ENCODE measurements at places on chromosomes 3 and 15.

DNA sequence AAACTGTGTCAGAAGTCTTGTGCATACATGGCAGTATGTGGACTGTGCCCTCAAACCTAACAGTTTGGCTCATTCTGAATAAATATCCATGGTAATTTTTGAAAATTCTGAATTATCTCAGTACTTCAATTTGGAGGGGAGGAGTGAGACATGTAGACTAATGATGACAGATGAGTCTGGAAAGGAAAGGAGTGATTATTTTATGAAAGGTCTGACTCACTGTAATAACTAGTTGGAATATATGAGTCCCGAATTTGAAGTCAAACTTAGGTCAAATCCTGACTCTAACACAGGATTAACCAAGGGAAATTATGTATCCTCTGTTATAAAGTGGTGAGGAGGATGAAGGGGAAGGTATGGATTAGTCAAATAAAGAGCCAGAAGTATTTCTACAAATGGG is 38.6 kb downstream of the SUCNR1 start:
- no peak for DNase-seq

DNA sequence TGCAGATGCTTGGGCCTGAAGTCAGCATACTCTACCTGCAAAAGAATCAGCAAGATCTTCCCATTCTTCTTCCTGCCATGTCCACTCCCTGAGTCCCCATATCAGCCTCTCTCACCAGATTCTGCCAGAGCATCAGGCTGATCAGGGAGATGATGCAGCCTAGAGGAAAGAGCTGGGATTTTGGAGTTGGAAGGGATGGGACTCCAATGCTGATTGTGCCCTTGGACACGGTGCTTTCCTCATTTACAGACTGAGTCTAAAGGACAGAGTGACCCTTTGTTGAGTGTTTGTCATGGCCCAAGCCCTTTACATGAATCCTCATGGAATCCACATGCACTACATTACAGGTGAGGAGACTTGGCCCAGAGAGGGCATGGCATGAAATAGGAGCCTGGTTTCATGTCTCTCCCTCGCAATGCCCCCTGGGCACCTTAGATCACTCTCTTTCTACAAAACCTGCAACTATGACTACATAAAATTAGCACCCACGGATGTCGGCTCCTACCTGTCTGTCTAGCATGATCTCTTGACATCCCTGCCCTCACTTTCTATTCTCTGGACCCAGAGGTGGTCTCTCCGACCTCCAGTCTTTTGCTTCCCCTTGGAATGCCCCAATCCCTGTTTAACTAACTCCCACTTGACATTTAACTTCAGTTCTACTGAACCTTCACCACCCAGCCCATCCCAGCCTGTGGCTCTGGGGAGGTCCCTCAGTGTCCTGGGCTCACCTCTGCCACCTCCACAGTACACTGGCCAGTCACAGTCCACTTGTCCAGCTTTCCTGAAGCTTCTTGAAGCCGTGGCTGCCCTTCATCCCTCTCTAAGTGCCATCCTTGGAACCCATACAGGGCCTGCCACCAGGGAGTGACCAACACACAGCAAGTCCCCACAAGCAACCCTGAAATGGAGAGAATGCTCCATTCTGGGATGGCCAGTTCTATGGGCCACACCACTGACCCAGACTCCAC is 173.5 kb downstream of the ABHD5 start:
- no peak for DNase-seq

- no peak for DNase-seq
Measured at GRCh38 chr15:100125401-100126191, 216.2 kb downstream of the ADAMTS17 start.

DNA sequence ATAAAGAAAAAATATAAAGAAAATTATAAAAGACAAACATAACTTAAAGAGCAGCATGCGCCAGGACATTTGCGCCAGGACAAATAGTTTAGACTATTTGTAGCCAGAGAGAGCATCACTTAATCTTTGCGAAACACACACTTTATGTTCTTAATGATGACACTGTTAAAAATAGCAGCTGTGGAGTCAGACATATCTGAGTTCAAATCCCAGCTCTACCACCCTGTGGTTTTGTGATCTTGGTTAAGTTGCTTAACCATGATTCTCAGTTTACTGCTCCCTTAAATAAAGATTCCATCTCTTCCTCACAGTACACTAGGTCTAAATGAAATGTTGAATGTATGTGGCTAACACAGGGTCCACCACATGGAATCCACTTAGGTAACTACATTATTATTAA is 31.4 kb downstream of the KCNMB2 start:
- DNase-seq = no peak

DNA sequence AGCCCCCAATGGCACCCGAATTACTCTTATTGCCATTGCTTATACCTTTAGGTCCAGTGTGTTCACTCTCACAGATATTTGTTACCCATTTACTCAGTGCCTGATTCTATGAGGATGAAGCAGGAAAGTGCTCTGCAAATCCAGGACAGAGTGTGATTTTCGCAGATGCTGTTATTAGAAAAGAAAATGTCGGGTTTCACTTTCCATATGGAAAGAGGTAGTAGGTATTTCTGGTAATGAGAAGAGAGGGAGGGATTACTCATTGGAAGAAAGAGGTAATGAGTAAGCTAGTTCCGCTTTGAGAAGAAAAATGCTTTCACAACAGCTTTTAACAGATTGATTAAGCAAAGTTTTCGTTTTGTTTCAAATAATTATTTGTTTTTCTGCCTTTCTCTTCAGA is 336.3 kb upstream of the CFAP20DC start:
- DNase-seq = peak; percentile 33

DNA sequence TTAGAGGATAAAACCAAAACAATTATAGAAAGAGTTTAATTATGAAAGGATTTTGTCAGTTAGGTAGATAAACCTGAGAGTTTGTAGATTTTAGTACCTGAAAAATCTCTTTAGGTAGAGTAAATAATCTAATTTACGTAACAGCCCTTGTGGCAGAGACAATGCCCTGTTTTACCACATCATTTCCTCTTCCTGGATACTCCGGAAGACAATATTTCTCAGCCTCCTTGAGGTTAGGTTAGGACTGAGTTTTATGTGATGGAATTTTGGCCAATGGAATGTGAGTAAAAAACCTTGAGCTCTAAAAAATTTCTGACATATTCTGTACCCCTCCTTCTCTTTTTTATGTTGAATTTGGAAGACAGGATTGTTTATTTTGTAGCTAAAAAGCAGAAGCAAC is 50.7 kb upstream of the TPRG1 start:
- DNase-seq = no peak

- no peak for DNase-seq
Measured at GRCh38 chr3:188914552-188914951, 257.2 kb upstream of the TPRG1 start.

- DNase-seq = no peak
Measured at GRCh38 chr15:64530472-64530871, 70.1 kb downstream of the ZNF609 start.

GRCh38 chr15:59352189-59352588 is 20.5 kb downstream of the MYO1E start:
- DNase-seq = no peak

DNA sequence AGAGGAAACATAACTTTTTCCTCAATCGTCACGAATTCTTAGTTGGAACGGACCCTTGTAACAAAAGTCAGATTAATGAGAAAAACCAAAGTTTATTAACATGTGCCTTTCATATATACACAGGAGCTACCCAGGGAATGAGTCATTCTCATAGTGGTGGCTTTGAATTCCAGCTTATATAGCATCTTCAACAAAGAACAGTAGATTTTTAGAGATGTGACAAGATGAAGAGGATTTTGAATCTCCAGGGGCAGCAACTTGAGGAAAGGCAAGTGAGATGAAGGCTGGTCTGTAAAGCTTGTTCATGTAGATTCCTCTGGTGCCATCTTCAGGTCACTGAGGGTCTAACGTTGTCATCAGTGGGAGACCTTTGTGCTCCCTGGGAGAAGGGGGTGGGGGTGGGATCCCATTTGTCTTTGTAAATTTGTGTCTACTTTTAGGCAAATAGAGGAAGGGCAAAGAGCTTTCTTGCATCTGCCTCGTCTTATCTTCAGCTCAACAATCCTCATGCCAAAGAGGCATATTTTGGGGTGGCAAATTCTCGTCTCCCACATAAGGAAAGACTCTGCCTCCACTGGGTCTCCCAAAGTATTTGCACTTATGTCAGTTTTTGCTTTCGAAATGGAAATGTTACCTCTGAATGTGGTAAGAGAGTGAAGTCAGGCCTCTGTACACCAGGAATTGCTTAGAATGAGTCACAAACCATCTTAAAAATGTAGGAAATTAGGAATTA is 29.5 kb downstream of the CLEC3B start:
- peak; percentile 51 for DNase-seq

DNA sequence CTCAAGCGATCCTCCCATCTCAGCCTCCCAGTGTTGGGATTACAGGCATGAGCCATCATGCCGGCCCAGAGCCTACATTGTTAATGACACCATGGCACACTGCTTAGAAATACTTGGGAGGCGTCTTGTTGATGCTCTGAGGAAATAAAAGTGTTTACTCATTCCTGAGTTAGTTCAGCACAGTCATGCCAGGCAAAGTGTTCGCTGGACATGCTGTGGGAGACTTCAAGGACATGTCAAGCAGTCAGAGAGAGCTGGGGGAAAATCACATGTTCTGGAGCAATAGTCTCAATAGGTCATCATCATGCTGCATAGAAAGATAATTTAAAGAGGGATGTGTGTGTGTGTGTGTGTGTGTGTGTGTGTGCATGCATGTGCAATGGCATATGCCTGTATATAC is 37.5 kb downstream of the TTC23 start:
- DNase-seq = no peak

GRCh38 chr15:62444104-62445022 is 279.3 kb upstream of the C2CD4B start:
- peak; percentile 84 for DNase-seq

DNA sequence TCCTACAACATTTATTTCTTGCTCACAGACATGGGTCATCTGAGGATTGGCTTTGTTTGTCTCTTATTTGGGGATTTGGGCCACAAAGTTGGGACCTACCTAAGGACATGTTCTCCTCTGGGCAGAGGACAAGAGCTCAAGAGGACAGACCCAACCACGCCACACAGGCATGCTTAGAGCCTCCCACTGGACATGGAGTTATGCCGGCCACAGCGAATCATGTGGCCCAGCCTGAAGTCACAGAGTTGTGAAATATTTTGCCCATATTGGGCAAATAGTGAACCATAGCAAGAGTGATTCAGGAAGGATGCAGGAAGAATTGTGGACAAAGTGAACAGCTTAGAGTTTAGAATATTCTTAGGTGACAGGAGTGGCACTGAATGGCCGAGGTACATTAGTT is 9.9 kb downstream of the TRAK1 start:
- DNase-seq = peak; percentile 73

DNA sequence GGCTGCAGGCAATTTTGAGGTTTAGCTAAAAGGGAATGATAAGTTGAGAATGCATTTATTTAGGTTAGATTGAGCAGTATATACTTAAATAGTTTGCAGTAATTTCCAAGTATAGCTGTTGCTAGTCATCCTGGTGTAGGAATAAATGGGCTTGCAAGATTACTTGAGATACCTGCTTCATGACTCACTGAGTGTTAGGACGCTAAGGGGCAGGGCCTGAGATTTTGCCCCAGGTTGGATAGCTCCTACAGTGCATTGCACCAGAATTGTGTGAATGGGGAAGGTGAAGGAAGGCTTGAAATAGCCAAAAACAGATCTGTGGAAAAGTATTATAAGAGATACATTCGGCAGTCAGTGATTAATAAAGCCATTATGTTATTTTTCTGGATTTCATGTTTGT is 72.8 kb downstream of the KCNH8 start:
- DNase-seq = peak; percentile 76

- DNase-seq = no peak
Measured at GRCh38 chr3:50373146-50374051, 14.1 kb upstream of the TMEM115 start.

DNA sequence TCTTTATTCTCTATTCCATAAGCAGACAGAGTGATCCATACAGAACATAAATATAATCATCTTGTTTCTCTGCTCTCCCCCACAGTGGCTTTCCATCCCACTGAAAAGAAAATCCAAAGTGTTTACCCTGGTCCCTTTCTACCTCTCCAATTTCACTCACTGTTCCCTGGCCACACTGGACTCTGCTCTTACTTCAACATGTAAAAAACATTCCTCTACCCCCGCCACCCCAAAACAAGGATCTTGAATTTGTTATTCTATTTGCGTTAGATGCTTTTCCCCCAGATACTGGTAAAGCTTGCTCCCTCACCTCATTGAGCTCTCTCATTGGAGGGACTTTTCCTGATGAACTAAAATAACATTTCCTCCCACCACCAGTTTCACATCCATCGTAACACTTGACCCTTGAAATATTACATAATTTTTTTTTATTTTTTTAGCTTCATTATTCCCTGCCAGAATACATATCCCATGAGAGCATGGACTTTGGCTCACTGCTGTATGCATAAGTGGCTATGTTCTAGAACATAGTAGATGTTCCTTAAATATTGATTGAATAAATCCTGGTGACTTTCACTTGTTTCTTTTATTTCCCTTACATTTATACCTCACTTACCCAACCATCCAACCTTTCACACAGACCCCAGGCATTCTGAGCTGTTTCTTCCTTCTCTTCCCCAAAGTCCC is 162.7 kb upstream of the MEIS2 start:
- DNase-seq = no peak

All from MCF 10A (cell line).